ENCODE measurements at places on chromosomes 7 and 10.
A peak's percentile ranks its signal among the peaks of the same experiment; 100 is the strongest.

DNA sequence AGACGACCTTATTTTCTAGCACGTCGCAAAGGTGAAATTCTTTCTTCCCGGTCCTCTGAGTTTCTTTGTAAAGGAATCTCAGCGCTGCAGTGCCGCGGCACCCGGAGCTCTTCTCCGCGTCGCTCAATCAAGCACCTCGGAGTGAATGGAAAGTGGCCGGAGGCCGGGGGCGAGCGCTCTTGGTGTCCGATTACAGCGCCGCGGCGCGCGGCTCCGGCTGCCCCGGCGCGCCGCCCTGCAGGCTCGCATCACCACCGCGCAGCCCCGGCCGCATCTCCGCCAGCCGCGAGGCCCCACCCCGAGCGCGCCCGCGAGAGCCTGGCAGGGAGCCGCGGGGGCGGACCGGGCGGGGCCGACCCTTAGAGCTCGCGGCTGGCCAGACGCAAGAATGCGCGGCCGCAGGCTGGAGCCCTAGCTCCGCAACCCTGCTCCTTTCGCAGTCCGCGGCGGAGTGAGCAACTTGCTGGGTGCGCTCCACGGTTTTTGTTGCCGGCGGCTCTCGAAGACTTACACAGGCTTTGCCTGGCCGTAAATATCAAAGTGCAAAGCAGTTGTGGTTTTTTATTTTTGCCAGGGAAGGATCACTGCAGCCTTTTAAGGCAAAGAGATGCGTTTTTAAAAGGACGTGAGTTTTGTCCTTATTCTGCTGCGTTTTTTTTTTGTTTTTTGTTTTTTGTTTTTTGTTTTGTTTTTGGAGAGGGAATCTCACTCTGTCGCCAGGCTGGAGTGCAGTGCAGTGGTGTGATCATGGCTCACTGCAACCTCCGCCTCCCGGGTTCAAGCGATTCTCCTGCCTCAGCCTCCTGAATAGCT is at the start of gene SEMA3C:
Gene SEMA3C, minus strand, starts transcription at position 143 of the 813 bp plus-strand sequence. CDS start 2,270 bp downstream, outside the sequence.
- DNase-seq: no peak

DNA sequence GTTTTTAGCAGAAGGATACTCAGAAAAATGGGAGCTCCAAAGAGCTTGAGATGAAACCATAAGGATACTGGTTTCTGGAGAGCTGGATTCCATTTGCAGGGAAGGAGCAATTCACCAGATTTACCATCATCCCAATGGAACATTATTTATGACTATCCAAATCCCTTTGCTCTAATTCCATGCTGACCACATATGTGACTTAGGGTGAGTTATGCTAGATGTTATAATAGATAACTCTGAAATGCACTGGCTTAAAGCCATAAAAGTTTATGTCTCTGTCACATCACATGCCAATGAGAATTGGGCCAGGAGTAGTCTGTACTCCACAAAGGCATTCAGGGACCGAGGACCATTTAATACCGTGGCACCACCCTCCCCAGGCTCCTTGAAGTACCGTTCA is 185.2 kb downstream of the SKIDA1 start:
- DNase-seq: no peak

- DNase-seq: no peak
Observed at GRCh38 chr10:88162852-88163251, 299.4 kb downstream of the PTEN start.

- DNase-seq: no peak
Observed at GRCh38 chr7:135678612-135679575, 16.6 kb downstream of the STMP1 start.

DNA sequence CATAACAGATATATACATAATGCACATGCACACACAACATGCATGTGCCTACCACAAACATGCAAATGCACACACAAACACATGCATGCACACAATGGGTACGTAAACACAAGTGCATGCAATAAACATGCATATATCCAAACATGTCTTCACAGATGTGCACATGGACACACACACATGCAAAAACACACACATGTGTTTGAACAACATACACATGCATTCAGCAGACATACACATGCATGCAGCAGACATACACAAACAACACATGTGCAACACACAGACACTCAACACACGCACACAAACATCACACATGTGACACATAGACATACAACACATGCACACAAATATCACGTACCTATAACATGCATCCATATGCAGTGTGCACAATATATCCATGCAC is 74.2 kb downstream of the KLF6 start:
- no peak for DNase-seq

GRCh38 chr7:142445019-142445686 is 187.3 kb upstream of the PRSS58 start:
- no peak for DNase-seq

DNA sequence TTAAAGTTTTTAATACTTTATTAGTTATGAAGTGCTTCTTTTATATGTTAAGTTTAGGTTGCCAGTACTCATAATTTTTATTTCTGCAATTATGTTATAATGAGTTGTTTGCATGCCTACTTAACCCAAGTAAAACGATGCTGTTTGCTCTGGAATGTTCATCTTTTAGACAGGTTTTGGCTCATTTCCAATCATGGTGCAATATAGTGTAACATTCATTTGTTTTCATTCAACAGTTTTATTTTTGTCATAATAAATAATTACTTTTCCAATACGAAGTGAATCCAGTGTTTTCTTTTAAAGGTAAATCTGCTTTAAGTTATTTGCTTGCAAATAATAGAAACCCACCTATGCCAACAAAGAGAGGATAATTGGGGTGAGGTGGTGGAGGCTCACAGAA is 22.1 kb downstream of the ARL5B start:
- DNase-seq: no peak

DNA sequence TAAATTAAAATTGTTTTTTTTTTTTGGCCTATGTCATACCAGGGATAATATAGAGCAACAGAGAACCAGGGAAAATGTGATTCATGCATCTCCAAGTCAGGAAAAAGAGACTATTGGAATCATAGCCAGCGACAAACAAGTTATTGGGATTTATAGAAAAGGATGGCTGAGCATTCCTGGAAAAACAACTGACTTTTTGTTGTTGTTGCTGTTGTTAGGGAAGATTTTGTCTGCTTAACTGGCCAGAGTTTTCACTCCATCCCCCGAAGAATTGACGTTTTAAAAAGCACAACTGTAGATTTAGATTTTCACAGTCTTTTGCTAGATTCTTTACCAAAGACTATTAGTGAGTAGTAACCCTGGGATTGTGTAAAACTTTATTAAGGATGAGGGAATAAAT is 112.4 kb downstream of the TBXAS1 start:
- no peak for DNase-seq

GRCh38 chr7:130732980-130733930 is 752 bp downstream of the KLF14 start:
- DNase-seq: peak; percentile 6

DNA sequence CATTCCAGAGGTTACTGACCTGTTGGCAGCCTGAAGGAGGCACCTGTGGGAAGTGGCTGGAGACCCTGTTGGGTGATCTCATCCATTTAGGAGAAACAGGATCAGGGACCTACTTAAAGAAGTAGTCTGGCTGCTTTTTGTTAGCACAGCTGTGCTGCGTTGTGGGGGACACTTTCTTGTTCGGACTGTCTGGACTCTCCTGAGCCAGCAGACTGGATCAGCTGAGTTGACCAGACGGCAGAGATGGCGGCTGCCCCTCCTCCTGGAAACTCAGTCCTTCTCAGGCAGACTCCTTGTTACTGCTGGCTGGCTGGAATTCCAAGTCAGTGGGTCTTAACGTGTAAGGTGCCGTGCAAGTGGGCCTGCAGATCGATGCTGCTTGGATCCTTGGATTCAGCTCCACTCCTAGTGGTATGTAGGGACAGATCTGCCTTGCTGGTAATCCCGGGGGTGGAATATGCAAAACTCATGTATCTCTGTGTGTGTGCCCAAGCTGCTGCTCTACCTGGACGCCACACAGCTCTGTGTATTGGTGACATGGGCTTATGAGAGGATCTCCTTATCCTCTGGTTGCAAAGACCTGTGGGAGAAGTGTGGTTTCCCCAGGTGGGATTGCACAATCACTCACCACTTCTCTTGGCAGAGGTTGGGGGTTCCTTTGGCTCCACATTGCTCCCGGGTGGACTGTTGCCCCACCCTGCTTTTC is 87.3 kb downstream of the CCSER2 start:
- no peak for DNase-seq

DNA sequence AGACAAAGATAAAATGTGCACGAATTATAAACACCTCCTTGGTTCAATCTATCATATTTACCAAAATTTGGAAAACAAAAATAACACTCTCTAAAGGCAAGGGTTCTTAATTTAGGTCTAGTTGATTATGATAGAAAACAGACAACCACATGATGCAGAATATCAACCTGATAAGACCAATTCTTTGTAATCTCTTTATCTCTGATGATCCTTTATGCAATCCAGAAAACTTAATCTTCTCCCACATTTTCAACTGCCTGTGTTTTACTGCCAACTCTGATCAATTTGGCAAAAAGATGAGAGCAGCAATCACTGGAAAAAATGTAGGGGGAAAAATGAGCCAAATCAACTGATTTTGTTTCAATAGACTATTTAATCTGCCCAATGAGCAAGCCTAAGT is 148.5 kb downstream of the LRRN3 start:
- no peak for DNase-seq

DNA sequence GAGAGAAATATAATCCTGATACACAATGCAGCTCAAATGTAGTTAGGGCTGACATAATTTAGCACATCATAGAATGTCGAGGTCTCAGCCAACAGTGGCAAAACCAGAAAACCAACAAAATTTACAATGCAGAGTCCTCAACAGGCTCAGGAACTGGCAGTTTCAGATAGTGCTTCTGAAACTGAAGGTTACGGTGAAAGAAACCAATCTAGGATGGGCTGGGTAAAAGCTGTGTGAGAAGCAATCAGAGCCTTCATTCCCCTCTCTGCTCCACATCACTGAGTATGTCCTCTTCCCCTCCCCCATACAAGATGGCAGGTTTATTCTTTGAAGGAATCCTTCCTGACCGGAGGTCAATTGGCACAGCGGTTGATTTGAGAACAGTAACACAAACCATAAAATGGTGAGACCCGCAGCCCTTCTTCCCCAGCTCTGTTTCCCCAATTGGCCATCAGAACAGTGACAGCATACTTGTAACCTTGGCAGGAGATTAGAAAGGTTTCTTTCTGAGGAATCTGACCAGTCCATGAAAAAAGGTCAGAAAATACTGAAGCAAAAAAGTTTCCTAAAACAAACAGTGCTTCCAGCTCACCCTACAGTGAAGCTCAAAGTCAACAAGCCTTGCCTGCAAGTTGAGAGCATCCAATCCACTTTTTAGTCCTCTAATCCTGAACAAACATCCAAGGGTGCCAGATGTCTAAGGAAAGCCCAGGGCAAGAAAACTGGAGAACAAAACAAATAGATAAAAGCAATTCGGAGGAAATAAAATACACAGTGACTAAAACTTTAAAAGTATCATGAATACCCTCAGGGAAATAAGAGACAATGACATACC is 53.9 kb upstream of the IL6 start:
- DNase-seq: no peak

DNA sequence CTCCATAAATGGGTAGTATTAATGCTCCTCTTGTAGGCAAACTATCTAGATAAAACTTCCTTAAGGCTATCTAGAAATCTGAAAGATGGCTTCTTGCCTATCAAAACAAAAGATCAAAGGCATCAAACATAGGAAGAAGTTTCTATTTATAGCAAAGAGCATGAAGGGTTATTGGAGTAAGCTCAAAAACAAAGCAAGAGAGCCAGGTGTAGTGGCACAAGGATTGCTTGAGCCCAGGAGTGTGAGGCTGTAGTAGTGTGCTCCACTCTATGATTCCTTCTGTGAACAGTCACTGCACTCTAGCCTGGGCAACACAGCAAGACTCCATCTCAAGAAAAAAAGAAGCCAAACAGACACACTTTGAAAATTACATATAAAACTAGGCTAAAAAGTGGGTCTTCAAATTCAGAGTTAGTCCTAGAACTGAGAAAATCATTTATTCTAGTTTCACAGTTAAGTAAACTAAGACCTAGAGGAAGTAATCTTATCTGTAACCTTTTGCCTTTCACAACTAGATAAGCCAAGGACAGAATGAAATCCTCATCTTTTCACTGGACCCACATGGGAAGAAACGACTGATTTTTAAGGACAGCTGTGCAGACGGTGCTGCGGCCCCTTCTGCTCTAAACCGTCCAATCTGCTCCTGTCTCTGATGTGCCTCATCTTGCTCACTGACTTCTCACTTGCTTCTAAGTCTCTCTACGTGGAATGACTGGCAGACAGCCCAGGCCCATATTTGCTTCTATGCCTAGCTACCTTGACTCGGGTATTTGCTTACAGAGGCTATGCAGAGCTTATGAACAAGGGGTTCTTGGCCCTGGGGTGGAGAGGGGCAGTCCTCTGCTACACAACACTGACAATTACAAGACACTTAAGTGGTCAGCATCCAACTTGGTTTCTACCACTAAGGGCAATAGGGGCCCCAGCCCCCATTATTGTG is 50.0 kb downstream of the ESYT2 start:
- DNase-seq: no peak

DNA sequence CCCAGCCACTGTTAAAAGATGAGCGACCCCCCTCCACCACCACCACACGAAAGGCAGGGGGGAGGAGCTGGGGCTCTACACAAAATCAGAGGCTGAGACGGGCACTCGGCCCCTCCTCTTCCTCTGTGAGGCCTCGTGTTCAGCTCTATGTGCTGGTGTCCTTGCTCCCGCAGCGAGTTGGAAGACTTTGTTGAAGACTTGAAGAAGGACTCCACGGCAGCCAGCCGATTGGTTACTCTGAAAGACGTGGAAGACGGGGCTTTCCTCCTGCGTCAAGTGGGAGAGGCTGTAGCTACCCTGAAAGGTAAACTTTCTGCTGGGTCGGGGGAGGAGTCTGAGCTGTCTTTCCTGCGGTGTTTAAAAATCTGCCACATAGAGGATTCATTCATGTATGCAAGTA is 203.7 kb downstream of the ARHGAP21 start:
- no peak for DNase-seq

- peak; percentile 13 for DNase-seq
Observed at GRCh38 chr7:131008840-131009711, 275.1 kb upstream of the KLF14 start.

DNA sequence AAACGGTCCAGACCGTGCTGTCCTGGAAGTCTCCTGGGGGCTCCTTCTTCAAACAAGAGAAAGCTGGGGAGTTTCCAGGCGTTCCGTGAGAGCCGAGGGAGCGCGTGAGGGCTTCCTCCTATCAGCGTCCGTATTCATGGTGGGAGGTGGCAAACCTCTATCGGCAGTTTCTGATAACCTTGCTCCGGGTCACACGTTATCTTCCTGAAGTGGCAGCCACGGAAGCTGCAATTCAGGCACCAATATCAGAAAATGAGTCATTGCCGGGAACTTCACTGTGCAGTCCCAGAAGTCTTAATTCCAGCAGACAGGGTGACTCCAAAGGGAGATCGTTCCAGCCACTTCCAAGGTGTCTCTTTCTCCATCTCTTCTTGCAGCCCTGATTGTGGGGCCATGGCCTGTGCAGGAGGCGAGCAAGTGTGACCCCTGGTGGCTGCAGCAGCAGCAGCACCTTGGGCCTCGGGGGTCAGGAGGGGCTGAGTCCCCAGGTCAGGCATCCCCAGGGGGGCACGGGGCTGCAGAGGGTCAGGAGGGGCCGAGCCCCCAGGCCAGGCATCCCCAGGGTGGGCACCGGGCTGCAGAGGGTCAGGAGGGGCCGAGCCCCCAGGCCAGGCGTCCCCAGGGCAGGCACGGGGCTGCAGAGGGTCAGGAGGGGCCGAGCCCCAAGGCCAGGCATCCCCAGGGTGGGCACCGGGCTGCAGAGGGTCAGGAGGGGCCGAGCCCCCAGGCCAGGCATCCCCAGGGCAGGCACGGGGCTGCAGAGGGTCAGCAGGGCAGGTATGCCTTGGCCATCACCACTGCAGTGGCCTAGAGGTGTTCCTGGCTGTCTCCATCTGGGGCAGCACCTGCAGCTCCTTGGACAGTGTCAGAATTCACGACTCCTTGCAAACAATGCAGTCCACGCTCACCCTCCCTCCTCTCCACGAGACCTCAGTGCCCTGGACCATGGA is 538.7 kb downstream of the DNAJB6 start:
- peak; percentile 4 for DNase-seq
